ENCODE measurements at places on chromosomes 5 and 9.

DNA sequence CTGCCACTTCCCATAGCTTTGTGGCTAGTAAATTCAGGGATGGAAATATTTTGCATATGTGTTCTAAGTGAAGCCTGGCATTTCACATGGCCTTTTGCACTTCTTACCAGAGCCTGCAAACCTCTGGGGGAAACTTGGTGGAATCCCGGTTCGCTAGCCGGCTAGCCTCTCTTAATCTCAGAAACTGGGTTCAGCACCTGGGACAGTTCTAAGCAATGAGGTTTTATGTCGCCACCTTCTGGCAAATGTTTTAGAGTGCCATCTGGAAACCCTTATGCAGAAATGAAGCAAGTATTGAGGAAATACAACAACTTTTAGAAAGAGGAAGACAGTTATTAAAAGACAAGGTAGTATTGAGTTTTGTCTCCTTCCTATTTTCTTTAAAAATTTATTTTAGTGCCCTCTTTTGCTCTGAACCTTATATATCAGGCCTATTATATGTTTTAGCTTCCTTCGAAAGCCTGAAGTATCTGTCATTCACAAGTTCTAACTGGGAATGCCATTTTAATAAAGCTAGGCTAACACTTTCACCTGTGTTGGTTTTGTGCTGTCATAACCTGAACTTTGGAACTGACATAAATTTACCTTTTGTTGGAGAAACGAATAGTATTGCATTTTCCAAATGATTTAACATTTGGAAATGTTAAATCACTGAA lies 963 bp upstream of the HTR1A start:
- DNase-seq, result no peak

DNA sequence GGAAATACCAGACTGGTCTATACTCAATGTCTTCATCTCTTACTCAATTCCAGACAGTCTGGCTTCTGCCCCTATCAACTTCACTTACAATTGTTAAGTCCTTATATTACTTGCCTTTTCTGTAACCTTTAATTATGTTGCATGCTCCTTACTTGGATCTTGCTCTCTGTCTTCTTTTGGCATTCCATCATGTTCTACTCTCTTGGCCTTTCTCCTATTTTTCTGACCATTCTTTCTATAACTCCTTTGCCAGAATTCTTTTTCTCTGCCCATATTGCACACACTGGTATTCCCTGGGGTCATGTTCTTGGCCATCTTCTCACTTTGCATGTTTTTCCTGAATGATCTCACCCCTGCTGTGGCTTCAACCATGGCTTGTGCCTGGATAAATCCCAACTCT lies 209.8 kb upstream of the ZNF462 start:
- no peak for DNase-seq

DNA sequence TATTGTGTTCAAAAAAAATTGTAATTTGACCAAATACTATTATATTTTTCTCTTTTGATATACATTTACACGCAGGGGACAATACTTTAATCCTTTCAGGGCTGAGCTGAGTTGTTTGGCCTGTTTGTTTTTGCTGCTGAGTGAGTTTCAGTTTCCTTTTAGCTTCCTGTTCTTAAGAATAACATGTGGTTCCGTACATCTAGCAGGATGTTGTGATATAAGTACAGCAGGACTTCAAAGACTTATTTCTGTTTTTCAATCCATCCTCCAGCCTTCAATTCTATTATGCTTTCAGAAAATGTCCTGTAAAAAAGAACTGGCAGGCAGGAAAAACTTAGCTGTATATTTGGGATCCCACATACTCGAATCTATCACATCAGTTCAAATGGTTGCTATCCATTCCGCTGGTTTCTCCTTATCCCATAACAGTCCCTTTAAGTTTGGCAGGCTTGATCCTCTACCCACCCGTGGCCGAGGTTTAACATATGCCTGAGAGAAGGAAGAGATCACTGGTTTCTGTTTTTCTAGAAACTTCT lies 1037.3 kb upstream of the ACO1 start:
- no peak for DNase-seq

GRCh38 chr9:120646948-120647347 lies 67.0 kb upstream of the CDK5RAP2 start:
- DNase-seq, result no peak

DNA sequence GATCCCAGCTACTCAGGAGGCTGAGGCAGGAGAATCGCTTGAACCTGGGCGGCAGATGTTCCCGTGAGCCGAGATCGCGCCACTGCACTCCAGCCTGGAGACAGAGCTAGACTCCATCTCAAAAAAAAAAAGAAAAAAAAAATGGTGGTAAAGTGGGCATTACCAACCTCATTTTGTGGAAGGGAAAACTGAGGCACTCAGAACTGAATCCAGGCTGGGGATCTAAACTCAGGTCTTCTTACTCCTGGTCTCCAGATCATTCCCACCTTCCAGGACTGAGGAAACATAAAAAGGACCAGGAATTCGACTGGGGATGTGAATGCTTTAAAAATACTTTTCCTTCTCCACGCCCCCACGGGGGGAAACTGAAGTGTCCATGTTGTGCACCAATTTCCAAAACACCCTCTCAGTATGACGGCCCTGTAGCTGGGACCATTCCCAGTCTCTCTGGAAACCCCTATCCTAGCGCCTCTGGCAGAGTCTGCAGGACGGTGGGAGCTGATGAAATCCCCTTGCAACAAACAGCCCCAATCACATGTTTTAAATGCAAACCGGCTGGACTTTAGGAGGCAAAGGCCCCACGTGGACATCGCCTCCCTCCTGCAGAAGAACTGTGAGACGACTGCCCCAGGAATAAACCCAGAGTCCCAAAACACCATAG lies 8.9 kb upstream of the AKNA start:
- no peak for DNase-seq

GRCh38 chr5:124162767-124163532 lies 583.5 kb downstream of the ZNF608 start:
- DNase-seq, result no peak

DNA sequence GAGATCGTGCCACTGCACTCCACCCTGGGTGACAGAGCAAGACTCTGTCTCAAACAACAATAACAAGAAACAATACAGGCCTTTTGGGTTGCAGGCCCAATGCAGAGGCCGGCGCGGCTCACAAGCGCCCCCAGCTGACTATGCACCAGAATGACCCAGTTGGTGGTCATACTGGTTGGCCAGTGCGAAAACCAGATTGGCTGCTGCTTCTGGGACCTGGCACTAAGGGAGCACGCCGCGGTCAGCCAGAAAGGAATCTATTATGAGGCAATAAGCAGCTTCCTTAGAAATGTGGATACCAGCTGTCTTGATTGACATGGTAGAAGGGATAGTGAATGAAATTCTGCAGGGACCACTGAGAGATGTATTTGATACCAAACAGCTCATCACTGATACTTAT lies 35.0 kb downstream of the RANBP17 start:
- no peak for DNase-seq

GRCh38 chr5:76999451-76999850 lies 30.8 kb upstream of the AGGF1 start:
- no peak for DNase-seq

- DNase-seq, result no peak
These were observed 8.9 kb downstream of the CDC42SE2 start for GRCh38 chr5:131272724-131273123.

- no peak for DNase-seq
These were observed 24.0 kb downstream of the STARD4 start for GRCh38 chr5:111488353-111488752.

- no peak for DNase-seq
These were observed 100.7 kb downstream of the PHF2 start for GRCh38 chr9:93677048-93677571.

DNA sequence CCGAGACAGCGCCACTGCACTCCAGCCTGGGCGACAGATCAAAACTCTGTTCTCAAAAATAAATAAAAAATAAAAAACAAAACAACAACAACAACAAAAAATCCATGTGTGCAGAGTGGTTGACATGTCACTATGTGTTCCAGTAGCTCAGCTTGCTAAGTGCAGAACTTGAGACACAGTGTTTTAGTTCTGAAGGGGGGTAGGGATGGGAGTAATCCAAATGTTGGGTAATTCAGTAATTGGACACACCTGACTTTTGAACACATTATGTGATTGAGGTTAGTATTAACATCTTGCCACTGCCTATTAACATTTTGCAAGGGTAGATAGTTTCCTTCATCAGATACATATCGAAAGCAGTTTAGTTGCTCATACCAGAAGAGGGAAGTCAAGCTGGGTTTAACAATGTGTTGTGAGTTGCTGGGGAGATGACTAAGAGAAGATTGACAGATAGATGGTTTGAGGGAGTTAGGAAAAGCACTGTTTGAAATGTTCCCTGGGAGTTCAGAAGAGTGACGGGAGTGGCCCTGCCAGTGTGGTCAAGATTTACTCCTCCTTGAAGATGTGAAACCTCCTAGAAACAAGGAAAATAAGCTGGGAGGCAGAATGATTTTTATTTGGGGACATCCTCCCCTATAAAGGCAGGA lies 928 bp downstream of the HACD4 start:
- peak; percentile 5 for DNase-seq

DNA sequence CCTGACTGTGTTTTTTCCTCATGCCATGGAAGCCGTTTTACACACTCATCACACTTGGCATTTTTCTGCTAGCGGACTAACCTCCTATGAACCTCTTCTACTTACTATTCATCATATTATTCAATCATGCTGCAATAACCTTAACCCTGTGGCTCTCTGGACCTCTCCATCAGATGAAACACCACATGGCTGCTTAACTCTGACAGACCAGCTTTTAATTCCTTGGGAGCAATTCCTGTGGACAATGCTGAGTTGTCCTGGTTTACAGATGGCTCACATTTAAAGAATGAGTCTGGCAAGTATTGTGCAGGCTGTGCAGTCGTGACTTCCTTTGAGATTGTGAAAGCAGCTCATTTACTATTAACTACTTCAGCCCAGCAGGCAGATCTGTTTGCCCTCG lies 9.0 kb downstream of the OR1J1 start:
- no peak for DNase-seq

DNA sequence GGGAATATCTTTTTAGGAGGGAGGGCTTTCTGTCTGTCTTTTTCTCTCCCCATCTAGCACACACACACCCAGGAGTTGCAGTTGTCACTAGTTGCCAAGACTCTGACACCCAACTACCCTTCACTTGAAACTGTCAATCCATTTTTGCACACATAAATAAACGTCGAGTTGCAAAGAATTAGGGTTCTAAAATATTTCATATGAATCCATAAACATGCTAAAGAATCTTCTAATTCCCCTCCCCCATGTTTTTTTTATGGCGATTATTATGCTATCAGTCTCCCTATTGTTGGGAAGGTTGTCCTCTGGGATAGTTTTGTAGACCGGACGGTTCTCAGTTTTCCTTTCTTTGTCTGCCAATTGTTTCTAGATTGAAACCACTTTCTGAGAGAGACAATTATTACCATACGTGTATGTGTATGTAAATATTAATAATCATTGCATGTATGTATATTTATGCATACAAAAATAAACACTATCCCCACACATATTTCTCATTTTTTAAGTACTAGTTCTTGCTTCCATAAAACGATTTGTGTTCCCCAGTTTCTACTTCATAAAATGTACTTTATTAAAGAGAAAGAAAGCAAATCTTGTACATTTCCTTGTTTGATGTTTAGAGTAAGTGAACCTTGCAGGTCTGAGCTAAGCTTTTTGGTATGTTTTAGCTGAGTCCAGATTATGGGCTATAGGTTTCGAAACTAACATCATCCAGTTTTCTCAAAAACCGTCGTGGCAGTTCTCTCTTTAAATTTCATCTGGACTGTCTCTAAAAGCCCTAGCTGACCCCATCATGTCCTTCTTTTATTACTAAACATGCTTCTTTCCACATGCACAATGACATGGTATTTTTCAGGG lies 165.0 kb upstream of the MPDZ start:
- no peak for DNase-seq

DNA sequence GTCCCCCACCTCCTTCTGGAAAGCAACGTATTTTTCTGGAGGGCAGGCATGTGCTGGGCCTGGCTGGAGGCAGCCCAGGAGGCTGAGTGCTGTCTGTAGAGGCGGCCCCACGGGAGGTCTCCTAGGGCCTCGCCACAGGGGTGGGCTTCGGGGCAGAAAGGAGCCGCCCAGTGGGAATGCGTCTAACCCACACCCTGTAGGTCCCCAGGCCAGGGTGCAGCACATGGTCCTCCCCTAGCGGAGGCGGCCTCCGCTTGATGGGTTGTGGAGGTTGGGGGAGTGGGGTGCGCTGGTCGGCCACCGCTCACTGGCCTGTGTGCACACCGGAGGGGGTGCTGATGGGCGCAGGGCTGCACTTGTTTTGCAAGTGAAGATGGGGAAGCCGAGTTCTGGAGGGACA lies 48.3 kb upstream of the UBAC1 start:
- no peak for DNase-seq

- no peak for DNase-seq
These were observed 93.0 kb upstream of the ZNF608 start for GRCh38 chr5:124839371-124839998.

- DNase-seq, result no peak
These were observed 429.2 kb upstream of the KLF4 start for GRCh38 chr9:107918749-107919148.

DNA sequence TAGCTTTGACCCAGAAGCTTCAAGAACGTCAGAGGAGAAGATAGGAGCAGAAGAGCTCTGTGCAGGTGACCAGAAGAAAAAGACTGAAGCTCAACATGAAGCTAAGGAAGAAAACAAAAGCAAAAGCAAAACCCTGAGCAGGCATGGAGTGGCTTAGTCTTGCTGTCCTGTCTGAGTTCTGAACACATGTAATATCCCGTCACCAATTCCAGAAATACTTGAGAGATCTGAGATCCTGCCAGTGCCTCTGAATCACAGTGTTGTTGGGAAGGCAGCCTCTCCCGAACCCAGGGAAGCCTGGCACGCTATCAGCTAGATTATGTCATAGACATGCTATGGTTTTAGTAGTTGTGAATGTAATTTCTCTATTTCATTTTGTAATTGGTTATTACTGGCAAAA lies 235.7 kb downstream of the ICE1 start:
- DNase-seq, result no peak

DNA sequence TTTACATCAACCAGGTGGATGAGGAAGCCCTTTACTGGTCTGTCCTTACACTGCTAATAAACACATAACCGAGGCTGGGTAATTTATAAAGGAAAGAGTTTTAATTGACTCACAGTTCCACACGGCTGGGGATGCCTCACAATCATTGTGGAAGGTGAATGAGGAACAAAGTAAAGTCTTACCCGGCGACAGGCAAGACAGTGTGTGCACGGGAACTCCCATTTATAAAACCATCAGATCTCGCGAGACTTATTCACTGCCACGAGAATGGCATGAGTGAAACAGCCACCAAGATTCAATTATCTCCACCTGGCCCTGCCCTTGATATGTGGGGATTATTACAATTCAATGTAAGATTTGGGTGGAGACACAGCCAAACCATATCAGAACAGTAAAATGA lies 67.3 kb upstream of the GRAMD2B start:
- DNase-seq, result no peak

DNA sequence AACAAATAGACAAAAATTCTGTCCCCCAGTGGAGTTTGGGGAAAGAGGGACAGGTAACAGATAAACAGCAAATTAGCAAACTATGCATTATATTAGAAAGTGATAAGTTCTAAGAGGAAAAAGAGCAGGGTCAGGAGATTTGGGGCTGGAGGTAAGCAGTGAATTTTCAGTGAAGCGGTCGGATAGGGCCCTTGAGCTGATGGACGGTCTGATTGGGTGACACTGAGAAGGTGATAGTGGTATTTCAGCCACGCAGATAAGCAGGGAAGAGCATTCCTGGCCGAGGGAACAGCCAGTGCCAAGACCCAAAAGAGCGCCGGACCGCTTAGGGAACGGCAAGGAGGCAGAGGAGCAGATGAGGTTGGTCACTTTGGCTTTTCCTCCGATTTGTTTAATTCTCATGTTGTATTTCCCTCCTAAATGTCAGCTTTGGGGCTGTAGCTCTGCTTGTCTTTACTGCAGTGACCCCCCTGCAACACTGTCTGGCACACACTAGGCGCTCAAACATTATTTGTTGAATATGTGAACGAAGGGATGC lies 1.1 kb upstream of the PTPN3 start:
- no peak for DNase-seq
